SHP77 (cell line): ENCODE measurements at places on chromosomes 1 and 21.

DNA sequence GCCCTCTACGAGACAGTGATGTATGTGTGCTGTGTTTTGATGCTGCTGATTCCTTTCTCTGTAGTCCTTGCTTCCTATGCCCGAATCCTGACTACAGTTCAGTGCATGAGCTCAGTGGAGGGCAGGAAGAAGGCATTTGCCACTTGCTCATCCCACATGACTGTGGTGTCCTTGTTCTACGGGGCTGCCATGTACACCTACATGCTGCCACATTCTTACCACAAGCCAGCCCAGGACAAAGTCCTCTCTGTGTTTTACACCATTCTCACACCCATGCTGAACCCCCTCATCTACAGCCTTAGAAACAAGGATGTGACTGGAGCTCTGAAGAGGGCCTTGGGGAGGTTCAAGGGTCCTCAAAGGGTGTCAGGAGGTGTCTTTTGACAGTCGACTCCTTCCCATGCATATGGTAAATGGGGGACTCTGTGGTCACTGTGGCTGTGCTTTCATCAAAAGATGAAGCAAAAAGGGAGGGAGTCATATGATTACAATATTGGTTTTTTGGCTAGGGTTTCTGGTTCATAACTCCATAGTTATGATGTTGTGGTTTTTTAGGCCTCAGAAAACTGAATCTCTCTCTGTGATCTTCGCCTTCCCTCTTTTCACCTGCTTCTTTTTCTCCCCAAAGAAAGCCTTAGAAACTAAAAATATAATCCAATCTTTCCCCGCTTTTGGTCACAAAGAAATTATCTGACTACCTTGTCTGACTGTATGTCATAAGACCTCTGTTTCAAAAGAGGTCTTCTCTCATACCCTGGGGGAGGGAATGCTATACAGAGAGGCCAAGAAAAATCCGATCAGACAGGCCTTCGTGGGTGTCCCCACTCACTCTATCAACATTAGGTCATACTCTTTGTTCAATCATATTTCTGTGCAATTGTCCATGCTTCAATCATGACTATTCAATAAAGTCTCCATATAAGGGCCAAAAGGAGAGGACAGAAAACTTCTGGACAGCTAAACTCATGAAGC, 4.2 kb downstream of the OR2T1 start:
- no peak for DNase-seq

- DNase-seq = peak; percentile 10
Observed at GRCh38 chr1:101820071-101820470, 176.7 kb downstream of the OLFM3 start.

DNA sequence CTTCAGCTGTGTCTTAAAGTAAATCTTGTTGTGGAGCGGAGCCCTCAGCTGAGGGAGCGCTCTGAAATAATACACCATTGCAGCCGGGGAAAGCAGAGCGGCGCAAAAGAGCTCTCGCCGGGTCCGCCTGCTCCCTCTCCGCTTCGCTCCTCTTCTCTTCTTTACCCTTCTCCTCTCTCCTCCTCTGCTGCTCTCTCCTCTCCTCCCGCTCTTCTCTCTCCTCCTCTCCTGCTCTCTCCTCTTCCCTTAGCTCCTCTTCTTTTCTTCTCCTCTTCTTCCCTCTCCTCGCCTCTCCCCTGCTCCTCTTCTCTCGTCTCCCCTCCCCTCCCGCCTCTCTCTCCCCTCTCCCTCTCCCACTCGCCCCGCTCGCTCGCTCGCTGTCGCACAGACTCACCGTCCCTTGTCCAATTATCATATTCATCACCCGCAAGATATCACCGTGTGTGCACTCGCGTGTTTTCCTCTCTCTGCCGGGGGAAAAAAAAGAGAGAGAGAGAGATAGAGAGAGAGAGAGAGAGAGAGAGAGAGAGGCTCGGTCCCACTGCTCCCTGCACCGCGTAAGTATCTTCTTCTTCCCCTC, at the start of gene PROX1:
Gene PROX1 (plus strand): TSS at position 47 of the 580 bp plus-strand sequence. CDS start 8,563 bp downstream, outside the sequence.
- DNase-seq = peak; percentile 50

GRCh38 chr21:32538147-32538792, 47.1 kb downstream of the TCP10L start:
- no peak for DNase-seq

- DNase-seq = no peak
Observed at GRCh38 chr1:174800216-174800851, 199.4 kb upstream of the CACYBP start.

DNA sequence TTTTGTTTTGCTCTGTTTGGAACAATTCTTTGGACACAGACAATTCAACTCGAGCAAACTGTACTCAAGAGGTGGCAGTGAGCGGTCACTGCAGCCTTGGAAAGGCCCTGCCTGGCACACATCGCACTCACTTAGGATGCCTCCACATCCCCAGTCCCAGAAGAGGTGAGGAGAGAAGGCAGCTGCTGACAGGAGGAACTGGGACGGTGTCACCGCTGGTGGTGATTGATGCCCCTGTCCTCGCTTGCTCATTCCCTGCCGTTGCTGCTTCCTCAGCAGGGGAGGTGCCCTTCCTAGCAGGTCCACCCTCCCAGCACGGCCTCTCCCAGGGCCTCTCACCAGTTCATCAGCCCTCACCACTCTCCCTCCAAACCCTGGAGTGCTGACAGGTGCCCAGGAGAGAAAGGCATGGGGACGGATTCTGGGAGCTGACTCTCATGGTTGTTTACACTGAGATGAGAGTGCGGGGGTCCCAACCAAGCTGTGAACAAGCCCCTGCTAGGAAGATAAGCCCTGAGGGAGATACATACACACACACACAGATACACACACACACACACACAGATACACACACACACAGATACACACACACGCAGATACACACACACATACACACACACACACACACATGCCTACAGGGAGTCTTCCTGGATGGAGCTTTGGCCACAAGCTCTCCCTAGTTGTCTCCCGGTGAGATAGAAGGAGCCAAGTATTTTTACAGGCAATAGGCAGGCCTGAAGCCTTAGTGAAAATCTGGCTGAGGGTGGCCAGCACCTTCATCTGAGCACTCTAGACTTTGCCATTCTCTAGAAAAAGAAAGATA, 101.1 kb downstream of the CDC7 start:
- DNase-seq = no peak

- no peak for DNase-seq
Observed at GRCh38 chr1:14326857-14327256, 271.6 kb upstream of the KAZN start.

- peak; percentile 4 for DNase-seq
Observed at GRCh38 chr1:75632350-75632949, 21.5 kb upstream of the SLC44A5 start.

DNA sequence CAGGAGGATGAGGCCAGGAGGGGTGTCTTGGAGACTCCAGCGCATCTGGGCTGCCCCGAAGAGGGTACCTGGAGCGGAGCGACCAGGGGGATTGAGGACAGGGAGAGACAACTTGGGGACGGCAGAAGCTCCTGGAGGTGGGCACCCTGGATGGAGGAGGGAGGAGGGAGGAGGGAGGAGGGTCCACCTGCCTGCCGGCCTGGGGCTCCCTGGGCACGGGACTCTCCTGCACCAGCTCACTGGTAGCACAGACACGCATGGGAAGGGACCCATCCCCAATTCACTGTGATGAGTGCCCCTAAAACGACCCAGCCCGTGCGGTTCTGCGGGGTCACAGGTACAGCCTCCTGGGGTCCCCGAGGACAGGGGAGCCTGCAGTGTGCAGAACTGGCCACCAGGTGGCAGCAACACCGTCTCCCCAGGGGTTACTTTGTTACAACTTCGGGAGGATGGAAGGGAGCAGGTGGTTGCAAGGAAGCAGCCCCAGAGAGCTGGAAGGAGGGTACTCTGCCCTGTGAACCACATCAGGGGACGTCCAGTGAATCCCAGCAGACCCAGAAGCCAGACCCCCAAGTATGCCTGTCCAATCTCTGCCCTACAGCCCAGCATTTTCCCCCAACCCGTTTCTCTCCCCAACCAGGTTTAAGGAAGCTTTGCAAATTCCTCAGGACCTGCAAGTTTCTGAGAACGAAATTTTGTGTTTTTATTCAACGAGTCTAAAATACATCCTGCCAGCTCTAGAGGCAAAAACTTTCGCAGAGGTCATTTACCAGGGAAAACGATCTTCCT, 482.4 kb downstream of the NPHP4 start:
- DNase-seq = peak; percentile 52

- DNase-seq = no peak
Observed at GRCh38 chr1:93348104-93348728, 2.5 kb downstream of the DR1 start.

DNA sequence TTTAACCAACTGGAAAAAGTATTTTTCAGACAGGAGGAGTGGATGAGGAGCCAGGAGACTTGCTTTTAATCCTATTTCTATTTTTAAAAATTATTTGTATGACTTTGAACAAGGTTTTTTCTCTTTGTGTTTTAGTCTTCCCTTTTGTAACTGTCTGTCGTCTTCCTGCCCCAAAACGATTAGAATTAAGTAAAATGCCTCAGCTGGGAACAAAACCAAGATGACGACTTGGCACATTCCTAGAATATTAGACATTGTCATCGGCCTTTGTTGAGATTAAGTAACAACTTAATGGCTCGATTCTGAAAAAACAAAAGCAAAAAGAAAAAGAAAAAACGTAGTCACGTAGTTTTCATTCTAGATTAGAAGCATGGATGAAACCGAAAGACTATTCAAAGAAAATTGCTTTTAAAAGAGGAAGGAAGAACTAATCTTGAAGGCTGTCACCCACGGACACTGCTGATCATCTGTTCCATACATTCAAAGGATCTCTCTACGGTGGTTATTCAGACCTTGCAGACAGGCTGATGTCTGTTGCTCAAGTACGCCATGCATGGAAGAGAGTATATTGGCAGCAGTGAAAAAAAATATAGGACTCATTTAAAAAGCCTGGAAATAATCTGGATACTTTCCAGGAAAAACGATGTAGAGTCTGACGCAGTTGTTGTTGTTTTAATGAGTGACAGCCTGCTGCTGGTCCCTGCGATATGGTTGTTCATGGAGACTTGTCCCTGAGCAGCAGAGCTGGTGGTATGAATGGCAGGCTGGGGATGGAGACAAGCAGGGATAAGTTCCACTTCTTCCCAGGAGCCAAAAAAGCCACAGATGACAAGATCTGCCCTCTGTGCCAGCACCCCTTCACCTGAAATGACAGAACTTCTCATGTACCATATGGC, 16.8 kb downstream of the GNG4 start:
- DNase-seq = no peak
